ENCODE measurements at places on chromosomes 16 and 17.

GRCh38 chr16:64745258-64745930, 376.5 kb downstream of the CDH11 start:
- H3K4me1 ChIP-seq: no peaks in the 10 kb centered on the region
- no peaks in the 10 kb centered on the region for H3K27me3 ChIP-seq
- peaks cover 2% of the 10 kb centered on the region for H3K36me3 ChIP-seq
- H3K27ac ChIP-seq: no peak overlapping the region
- no peak overlapping the region for H3K4me3 ChIP-seq

- peaks cover 85% of the 10 kb centered on the region for H3K36me3 ChIP-seq
- no peak overlapping the region for H3K4me3 ChIP-seq
- peaks cover 8% of the 10 kb centered on the region for H3K4me1 ChIP-seq
- H3K27me3 ChIP-seq: no peaks in the 10 kb centered on the region
- H3K27ac ChIP-seq: peak overlapping the region; percentile 74
Observed at GRCh38 chr17:40130352-40131042, 8.7 kb downstream of the MSL1 start.

DNA sequence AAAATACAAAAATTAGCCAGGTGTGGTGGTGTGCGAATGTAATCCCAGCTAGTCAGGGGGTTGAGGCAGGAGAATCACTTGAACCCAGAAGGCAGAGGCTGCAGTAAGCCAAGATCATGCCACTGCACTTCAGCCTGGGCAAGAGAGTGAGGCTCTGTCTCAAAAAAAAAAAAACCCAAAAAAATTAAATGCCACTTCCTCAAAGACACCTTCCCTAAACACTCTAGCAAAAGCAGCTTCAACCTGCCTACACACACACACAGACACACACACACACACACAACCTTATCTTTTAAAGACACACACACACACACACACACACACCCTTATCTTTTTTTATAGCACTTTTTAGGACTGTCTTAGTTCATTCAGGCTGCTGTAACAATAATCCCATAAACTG, 201.7 kb upstream of the PSMD7 start:
- H3K27me3 ChIP-seq: no peaks in the 10 kb centered on the region
- DNase-seq: no peak
- no peak overlapping the region for H3K27ac ChIP-seq

GRCh38 chr16:35754391-35755369, 2295.3 kb downstream of the TP53TG3F start:
- DNase-seq: no peak
- H3K27me3 ChIP-seq: no peaks in the 10 kb centered on the region
- no peak overlapping the region for H3K27ac ChIP-seq
- no peaks in the 10 kb centered on the region for H3K36me3 ChIP-seq

GRCh38 chr16:12416136-12416787, 387.4 kb downstream of the CPPED1 start:
- H3K4me3 ChIP-seq: no peak overlapping the region
- no peaks in the 10 kb centered on the region for H3K36me3 ChIP-seq
- H3K4me1 ChIP-seq: peaks cover 13% of the 10 kb centered on the region
- no peak overlapping the region for H3K27ac ChIP-seq
- DNase-seq: no peak

DNA sequence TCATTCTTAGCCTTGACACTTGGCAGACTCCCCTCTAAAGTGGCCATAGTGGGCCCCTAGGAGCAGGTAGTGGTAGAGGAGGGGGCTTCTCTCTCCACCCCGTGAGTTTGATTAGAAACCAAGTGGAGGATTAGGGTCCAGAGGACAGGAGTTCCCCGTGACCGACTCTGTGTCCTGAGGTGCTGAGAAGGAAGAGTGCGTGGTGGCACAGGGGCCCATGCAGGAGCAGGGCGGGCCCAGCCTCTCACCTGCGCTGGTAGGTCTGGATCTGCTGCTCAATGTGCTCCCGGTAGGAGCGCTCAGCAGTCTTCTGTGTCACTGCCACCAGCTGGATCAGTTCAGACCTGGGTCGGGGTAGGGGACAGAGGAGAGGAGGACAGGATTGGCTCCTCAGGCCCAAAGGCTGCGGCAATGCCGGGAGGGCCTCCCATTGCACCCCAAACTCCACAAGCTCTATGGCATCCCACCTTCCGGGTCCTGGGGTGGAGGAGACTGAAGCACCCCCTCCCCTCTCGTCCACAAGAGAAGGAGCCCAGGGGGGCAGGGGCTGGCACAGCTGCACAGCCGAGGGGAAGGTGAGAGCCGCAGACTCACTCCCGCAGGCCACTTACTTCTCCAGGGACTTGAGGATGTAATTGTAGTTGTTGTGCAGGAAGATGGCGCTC, 6.2 kb downstream of the ZACN start:
- H3K36me3 ChIP-seq: peaks cover 15% of the 10 kb centered on the region
- no peaks in the 10 kb centered on the region for H3K4me1 ChIP-seq
- no peaks in the 10 kb centered on the region for H3K27me3 ChIP-seq
- no peak overlapping the region for H3K27ac ChIP-seq
- H3K4me3 ChIP-seq: no peak overlapping the region

GRCh38 chr17:79625706-79626105, 14.9 kb upstream of the RBFOX3 start:
- DNase-seq: no peak
- H3K4me3 ChIP-seq: no peak overlapping the region
- H3K36me3 ChIP-seq: no peaks in the 10 kb centered on the region
- H3K4me1 ChIP-seq: no peaks in the 10 kb centered on the region
- no peak overlapping the region for H3K27ac ChIP-seq

GRCh38 chr17:78897664-78898047, 5.3 kb downstream of the CEP295NL start:
- no peaks in the 10 kb centered on the region for H3K4me1 ChIP-seq
- H3K4me3 ChIP-seq: no peak overlapping the region
- peaks cover 6% of the 10 kb centered on the region for H3K36me3 ChIP-seq
- no peak for DNase-seq
- H3K27me3 ChIP-seq: peaks cover 19% of the 10 kb centered on the region

GRCh38 chr16:78155791-78156345, 56.4 kb downstream of the WWOX start:
- H3K4me1 ChIP-seq: peaks cover 21% of the 10 kb centered on the region
- H3K27ac ChIP-seq: no peak overlapping the region
- no peak for DNase-seq

GRCh38 chr17:75109046-75109406, 743 bp upstream of the ARMC7 start:
- peaks cover 21% of the 10 kb centered on the region for H3K4me1 ChIP-seq
- H3K27me3 ChIP-seq: no peaks in the 10 kb centered on the region
- H3K36me3 ChIP-seq: peaks cover 22% of the 10 kb centered on the region

DNA sequence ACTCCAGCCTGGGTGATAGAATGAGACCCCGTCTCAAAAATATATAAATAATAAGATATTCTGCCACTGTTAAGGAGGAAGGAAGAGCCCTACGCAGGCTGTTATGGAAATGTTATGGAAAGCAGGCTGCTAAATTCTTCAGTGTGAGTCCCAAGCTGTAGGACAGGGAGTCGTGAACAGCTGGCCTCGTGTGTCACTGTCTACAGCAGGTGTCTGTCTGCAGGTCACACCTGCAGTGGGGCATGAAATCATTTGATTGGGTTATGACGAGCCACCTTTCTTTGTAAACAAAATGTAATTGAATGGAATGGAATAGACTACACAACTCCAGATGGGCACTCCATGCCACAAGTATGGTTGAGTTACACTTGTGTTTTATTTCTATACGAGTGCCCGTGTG, 15.6 kb upstream of the LITAF start:
- H3K27me3 ChIP-seq: no peaks in the 10 kb centered on the region
- H3K36me3 ChIP-seq: no peaks in the 10 kb centered on the region
- DNase-seq: no peak
- H3K27ac ChIP-seq: no peak overlapping the region
- H3K4me3 ChIP-seq: no peak overlapping the region

DNA sequence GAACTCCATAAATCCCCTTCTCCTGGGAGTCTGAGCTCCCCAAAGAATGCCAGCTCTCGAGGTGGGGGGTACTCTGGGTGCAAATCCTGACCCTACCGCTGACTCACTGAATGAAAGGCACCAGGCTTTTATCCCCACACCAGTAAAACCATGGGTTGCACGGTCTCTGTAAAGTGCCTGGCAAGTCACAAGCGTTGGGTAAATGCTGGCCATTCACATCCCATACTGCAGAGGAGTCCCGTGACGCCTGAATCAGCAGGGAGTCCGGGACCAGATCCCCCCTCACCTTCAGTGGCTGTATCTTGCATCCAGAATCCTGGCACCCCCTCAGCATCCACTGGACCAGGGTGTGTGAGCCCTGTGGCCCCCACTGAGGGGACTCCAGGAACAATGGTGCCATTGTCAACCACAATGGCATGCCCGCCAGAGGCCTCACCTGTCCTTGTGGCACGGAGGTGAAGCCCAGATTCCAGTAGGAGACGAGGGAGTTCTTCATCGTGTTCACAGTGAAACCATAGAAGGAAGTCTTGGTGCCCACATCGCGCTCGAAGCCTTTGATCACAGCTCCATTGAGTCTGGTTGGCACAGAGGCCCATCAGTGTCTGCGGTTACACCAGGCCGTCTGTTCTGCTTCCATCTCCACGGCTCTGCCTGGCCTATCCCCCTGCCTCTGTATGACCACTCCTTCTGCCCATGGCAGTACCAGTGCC, 13.3 kb downstream of the ST6GALNAC2 start:
- no peak overlapping the region for H3K4me3 ChIP-seq
- peaks cover 15% of the 10 kb centered on the region for H3K4me1 ChIP-seq
- no peaks in the 10 kb centered on the region for H3K27me3 ChIP-seq
- no peak overlapping the region for H3K27ac ChIP-seq
- DNase-seq: no peak
- H3K36me3 ChIP-seq: peaks cover 23% of the 10 kb centered on the region

DNA sequence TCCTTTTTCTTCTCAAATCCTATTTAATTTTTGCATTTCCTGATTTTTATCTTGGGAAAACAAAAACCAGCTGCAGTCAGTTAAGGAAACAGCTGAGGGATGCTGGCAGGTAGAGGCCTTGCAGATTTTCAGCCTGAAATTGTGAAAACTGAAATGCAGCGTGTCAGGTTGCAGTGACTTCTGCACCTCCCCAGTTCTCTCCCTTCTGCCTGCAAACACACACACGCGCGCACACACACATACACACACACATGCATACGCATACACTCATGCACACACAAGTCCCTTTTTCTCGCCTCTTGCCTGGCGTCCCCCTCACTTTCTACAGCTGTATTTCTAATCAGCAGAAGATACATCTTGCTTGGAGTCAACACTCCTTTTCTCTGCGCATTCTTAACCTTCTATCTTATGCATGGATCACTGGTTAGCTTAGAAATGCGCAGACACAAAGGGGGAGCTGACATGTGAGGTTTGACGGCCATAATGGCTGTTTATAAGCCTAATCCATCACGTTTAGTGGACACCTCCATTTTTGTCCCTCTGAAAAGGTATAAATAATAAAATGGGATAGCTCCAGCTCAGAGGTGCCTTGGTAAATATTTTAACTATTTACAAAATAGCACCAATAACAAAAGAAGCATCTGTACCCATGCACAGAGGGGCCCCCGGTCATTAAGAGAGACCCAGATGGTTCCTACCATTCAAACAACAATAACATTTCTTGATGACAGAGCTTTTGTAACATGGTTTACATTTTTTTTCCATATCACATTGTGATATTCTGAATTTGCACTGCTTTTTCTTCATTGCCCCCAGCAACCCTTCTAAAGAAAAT, 392.1 kb upstream of the SALL1 start:
- no peak overlapping the region for H3K27ac ChIP-seq
- no peak overlapping the region for H3K4me3 ChIP-seq
- DNase-seq: no peak
- no peaks in the 10 kb centered on the region for H3K36me3 ChIP-seq

- peaks cover 3% of the 10 kb centered on the region for H3K27me3 ChIP-seq
- no peak overlapping the region for H3K27ac ChIP-seq
- H3K4me3 ChIP-seq: no peak overlapping the region
- DNase-seq: no peak
Observed at GRCh38 chr16:65779201-65779600, 587.3 kb upstream of the CDH5 start.

GRCh38 chr17:36036235-36036634, 18.5 kb upstream of the CCL23 start:
- H3K27me3 ChIP-seq: peaks cover 6% of the 10 kb centered on the region
- no peak overlapping the region for H3K27ac ChIP-seq
- DNase-seq: no peak
- H3K36me3 ChIP-seq: no peaks in the 10 kb centered on the region
- H3K4me3 ChIP-seq: no peak overlapping the region

DNA sequence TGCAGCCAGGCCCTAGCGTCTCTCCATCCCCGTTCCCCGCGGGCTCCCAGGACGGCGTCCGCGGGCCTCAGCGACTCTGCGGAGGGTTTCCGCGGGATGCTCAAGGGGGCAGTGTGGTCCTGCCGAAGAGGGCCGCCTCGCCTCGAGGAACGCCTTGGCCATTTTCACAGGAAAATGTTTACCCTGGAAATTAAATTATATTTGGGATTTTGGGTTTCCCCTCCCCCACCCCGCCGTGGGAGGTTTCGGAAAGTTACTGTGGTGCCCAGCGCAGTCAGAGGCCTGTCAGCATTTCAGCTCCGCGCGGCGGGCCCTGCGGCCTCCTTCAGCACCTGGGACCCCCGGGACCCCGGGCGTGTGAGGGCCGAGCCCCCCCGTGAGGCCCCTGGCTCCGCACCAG, 94.5 kb downstream of the PCTP start:
- no peaks in the 10 kb centered on the region for H3K36me3 ChIP-seq
- no peaks in the 10 kb centered on the region for H3K4me1 ChIP-seq
- DNase-seq: no peak

- H3K4me3 ChIP-seq: no peak overlapping the region
- H3K27ac ChIP-seq: no peak overlapping the region
- no peak for DNase-seq
Observed at GRCh38 chr17:50834429-50835300, 721 bp upstream of the WFIKKN2 start.

GRCh38 chr16:47504599-47504998, 43.5 kb downstream of the PHKB start:
- H3K36me3 ChIP-seq: peaks cover 43% of the 10 kb centered on the region
- no peaks in the 10 kb centered on the region for H3K27me3 ChIP-seq
- no peak overlapping the region for H3K4me3 ChIP-seq
- peaks cover 3% of the 10 kb centered on the region for H3K4me1 ChIP-seq

- H3K4me1 ChIP-seq: peaks cover 6% of the 10 kb centered on the region
- no peaks in the 10 kb centered on the region for H3K27me3 ChIP-seq
- peaks cover 21% of the 10 kb centered on the region for H3K36me3 ChIP-seq
- H3K4me3 ChIP-seq: no peak overlapping the region
Observed at GRCh38 chr16:84182104-84182503, 4.8 kb downstream of the TAF1C start.

- peaks cover 5% of the 10 kb centered on the region for H3K4me1 ChIP-seq
- H3K36me3 ChIP-seq: peaks cover 17% of the 10 kb centered on the region
- no peak for DNase-seq
- H3K4me3 ChIP-seq: no peak overlapping the region
- H3K27ac ChIP-seq: no peak overlapping the region
Observed at GRCh38 chr17:75909051-75909811, 4.5 kb upstream of the MRPL38 start.

Measured in effector memory CD8-positive, alpha-beta T cell (primary cell).